Stimulated activated naive CD8-positive, alpha-beta T cell treated with anti-CD3 and anti-CD28 coated beads, Interleukin-15, Interleukin-2, amounts not matched to agents 100 U/mL and 50 U/mL, for 24 hours (primary cell): ENCODE measurements at places on chromosomes 7 and 10.

GRCh38 chr10:6916601-6917000, 336.5 kb upstream of the PRKCQ start:
- DNase-seq, result no peak

DNA sequence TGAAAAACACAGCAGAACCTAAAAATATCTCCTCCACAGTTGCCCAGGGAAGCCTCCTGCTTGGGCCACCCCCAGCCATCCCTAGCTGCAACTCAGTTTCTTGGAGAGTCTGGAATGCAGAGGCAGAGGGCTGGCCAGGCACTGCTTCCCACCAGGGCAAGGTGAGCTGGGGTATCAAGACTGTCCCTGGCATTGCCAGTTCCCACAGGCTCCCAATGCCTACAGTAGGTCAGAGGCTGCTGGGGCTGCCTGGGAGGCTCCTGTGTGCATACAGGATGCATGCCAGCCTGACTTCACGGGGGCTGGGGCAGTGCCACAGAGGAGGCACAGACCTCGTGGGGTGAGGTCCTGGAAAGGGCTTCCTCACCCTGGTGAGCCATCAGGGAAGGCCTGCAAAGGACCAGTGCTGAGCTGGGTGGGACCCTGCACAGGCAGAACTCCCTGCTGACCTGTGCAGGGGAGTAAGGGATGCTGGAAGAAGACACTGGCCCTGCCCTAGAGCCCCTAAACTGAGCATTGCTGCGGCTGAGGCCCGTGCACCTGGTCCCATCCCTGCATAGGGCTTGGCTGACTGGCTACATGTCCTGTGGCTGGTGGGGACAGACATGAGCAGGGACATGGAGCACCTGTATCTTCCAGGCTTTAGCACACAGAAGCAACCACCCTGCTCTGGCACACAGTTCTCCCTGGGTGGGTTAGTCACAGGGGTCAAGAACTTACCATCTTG, 121.9 kb upstream of the RET start:
- DNase-seq, result no peak

GRCh38 chr7:87316846-87317552, 28.5 kb upstream of the CROT start:
- no peak for DNase-seq

GRCh38 chr10:80540981-80541750, 3.5 kb downstream of the SH2D4B start:
- no peak for DNase-seq

GRCh38 chr10:28470873-28471651, 61.9 kb upstream of the WAC start:
- DNase-seq, result no peak

DNA sequence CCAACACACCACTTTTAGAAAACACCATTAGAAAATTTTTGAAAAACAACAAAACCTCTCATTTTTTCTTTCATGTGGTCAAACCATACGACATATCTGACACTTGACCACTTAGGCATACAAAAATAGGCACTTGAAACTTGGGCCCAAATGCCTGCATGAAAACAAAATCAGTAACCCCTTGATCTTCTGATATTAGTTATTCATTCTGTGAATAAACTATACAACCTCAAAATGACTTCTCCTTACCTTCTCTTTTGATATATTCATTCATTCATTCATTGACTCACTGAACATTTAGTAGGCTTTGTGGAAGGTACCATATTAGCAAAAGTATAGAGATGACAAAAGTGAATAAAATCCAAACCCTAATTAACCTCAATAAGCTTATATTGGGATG, 26.4 kb downstream of the ITGB1 start:
- DNase-seq, result no peak

- DNase-seq, result peak; percentile 39
Measured at GRCh38 chr7:44867073-44867995, 18.0 kb downstream of the PURB start.
